ENCODE measurements at places on chromosomes 11 and 22.

- DNase-seq, result no peak
These were observed 170.8 kb upstream of the CADM1 start for GRCh38 chr11:115674937-115675544.

DNA sequence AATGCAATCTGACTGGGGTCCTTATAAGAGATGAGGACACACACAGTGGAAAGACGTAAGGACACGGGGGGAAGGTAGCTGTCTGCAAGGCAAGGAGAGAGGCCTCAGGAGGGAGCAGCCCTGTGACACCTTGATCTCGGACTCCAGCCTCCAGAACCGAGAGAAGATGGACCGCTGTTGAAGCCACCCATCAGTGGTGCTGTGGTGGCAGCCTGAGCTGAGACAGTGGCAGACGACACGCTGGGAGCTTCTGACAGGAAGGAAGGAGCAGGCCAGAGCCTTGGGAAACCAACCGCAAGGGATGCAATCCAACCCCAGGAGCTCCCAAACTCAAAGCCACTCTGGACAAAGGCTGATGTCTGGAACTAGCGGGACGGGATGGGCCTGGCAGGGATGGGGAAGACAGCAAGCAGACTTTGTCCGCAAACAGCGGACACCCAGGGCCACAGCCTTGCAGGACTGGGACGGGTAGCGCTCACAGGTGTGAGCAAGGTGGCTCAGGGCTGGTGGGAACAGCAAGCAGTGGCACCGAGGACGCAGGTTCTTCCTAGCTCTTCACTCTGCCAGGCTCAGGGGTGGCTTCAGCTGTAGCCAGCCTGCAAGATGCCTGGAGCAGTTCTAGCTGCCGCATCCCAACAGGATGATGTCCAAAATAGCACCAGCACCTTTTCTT lies 10.9 kb downstream of the LTO1 start:
- DNase-seq, result no peak

GRCh38 chr11:125328225-125328580 lies 163.7 kb downstream of the PKNOX2 start:
- DNase-seq, result no peak

GRCh38 chr11:68804786-68805185 lies 36.9 kb downstream of the CPT1A start:
- no peak for DNase-seq

- DNase-seq, result no peak
These were observed 47.1 kb upstream of the RBFOX2 start for GRCh38 chr22:36075724-36076123.

GRCh38 chr11:28697920-28698827 lies 590.0 kb downstream of the METTL15 start:
- no peak for DNase-seq

DNA sequence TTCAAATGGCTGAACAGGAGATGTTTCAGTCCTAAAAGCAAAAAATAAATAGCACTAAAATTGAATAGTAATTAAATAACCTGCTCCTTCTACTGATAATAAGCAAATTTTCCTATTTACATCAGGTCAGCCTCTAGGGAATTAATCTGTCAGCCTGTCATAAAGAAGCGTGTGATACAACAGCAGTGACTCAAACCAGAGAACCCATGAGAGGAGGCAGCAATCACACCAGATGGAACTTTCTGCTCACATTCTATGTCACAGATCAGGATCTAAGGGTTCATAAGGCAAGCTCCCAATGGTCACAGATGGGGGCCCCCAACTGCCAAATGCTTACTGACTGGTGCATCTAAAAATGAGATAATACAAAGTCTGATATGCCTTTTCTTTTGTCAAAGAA lies 41.1 kb downstream of the RBFOX2 start:
- no peak for DNase-seq

DNA sequence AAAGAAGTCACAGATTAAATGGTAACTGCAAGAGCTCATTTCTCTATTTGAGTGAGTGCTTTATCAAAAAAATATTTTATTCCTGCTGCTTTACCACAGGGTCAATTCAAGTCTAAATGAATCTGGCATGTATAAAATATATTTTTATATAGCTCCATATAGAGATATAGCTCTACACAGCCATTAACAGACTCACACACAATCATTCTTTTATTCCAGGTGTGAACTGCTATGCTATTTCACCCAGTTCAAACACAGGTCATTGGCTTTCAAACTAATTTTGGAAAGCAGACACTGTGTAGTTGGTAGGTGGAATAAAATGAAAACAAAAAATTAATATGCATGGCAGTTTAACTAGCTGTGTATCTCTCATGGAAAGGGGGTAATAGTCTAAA lies 63.1 kb downstream of the MAML2 start:
- DNase-seq, result no peak

DNA sequence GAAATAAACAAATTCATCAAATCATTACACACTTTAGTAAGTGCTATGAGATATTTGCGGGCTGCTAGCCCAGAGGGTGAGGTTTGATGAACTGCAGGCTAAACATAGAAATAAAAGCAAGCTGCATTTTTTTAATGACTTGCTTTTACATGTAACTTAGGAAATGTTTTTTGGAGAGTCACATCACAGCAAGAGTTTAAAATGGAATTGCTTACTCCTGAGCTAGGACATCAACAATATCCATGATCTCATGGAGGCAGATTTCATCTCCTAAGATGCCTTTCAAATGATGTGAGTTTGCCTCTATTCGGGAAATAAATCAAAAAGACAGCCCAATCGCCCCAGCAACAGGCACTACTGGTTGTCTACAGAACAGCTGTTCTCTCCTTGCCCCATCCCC lies 73.4 kb upstream of the CD44 start:
- DNase-seq, result no peak

DNA sequence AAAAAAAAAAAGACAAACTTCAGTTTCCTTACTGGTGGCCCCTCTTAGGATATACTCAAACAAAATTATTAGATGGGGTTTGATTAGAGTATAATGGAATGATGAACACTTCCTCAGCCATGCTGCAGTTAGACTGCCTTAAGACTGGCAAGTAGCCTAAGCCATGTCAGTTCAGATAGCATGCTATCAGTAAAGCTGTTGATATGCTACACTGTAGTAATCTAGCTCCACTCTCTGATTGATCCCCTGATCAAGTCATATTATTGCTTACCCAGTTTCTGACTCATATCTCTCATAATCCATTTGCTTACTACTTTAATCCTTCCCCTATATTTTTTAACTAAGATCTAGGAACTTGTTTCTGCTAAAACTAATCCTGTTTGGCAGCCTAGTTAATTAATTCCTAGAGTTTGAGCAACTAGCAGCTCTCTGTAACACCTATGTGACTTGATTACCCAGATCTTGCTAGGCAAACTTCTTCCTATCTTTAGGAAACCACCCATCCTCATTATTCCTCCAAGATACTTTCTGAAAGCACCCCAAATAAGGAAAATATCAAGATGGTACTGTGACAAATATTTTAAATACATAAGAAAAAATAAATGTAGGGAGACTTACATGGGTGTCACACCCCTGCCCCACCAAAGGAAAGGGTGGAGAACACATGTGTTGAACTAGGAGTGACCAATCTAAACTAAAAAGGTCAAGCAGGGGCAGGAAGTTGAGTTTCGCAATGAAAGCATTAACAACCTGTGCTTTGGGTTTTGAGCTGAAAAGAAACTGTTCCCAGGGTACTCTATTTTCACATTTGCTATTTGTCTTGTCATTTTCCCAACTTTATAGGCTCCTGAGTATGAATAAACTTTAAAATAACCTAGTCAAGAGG lies 43.2 kb downstream of the PIK3C2A start:
- no peak for DNase-seq

GRCh38 chr11:127049486-127049885 lies 48.9 kb upstream of the KIRREL3 start:
- no peak for DNase-seq

- DNase-seq, result no peak
These were observed 9.7 kb downstream of the TUB start for GRCh38 chr11:8090756-8091155.

- DNase-seq, result no peak
These were observed 93.9 kb downstream of the MORC2 start for GRCh38 chr22:30874431-30875370.

- no peak for DNase-seq
These were observed 5.8 kb downstream of the SHANK2 start for GRCh38 chr11:71246559-71246958.

DNA sequence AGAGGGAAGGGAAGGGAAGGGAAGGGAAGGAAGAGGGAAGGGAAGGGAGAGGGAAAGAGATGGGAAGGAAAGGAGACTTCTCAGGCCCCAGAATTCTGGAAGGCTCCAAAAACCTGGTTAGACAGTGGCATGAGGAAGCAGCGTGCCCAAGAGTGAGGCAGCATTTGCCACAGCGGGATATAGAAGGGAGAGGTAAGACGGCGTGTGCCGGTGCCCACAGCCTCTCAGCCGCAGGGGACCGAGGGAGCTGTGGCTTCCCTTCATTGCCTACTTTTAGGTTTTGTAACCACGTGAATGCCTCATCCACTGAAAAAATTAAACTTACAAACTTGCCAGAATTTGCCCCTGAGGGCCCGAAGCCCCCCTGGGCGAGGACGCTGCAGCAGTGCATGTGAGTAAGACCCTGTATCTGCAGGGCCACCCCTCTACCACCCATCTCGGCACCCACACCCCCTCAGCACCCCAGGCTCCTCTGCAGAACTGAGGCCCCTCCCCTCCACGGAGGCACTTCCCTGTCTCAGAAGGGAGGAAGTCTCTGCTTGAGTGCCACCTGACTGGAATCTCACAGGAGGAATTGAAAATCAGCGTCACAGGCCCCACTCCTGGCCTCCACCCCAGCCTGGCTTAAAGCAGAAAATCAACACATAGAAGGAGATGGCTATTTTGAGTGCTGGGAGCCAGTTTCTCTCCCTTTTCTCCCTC lies 58.1 kb downstream of the LINC01488 start:
- no peak for DNase-seq

DNA sequence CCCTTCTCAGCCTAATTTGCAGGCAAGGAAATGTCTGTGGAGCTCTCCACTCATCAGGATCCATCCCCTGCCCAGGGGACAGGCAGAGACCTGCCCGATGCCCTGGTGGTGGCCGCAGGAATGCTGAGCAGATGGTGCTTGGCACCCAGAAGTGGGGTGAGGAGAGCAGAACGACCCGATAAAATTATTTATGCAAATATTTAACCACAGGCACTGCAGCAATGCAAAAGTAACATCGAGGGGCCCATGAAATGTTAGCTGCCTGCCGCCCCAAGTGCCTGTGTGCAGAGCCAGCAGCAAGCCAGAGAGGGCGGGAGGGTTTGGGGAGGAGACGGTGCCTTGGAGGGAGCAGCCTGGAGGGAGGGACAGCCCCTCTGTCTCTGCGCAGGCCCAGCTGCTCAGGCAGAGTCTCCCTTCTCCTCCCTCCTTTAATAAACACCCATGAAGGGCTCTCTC lies 205.5 kb downstream of the CTTN start:
- DNase-seq, result no peak

DNA sequence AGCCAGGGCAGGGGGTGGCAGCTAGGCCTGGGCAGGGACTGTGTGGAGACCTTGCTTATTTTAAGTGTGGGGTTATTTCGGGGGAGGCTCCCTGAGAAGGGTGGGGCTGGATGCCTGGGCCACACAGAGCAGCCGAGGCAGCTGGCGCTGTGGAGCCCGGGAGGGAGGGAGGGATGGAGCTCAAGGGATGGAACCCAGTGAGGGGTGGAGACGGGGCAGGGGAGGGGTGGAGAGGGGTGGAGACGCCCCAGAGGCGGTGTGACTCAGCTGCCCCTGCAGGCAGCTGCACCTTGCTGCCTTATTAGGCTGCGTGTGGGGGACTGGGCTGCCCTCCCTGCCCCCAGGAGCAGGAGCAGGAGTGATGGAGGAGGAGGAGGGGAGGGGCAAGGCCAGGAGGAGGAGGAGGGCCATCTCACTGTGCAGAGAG lies 9.8 kb upstream of the TSSC4 start:
- no peak for DNase-seq

GRCh38 chr11:17021511-17021910 lies 7.3 kb upstream of the PLEKHA7 start:
- no peak for DNase-seq

DNA sequence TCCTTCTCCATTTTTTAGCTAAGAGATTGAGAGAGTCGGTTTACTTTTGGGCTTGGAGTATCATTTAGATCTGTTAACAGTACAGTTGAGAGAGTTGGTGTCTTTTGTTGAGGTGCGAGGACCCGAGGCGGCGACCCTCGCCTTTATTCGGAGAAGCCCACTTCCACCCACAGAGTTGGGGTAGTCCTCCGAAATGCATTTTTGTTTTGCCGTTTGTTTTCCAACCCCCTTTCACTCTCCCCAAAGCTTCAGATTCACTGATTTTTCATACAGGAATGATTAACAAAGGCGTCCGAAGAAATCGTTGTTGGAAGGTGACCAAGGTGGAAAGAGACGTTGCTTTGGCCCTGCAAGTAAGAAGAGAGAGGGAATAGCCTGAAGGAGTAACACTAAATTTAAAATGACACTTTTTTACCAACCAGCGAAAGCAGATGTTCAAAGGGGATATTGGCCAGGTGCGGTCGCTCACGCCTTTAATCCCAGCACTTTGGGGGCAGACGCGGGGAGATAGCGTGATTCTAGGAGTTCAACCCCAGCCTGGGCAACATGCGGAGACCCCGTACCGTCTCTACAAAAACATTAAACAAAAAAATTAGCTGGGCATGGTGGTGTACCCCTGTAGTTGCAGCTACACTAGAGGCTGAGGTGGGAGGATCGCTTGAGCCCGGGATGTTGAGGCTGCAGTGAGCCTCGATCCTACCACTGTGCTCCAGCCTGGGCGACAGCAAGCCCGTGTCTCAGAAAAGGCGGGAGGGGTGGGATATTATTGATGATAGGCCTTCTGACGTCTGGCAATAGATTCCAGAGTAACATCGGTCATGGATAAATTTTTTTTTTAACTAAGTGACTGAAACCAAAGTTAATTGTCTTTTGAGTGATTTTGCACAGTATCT lies 899 bp upstream of the RAB30 start:
- no peak for DNase-seq

GRCh38 chr11:101987370-101987769 lies 59.9 kb upstream of the CFAP300 start:
- DNase-seq, result no peak

DNA sequence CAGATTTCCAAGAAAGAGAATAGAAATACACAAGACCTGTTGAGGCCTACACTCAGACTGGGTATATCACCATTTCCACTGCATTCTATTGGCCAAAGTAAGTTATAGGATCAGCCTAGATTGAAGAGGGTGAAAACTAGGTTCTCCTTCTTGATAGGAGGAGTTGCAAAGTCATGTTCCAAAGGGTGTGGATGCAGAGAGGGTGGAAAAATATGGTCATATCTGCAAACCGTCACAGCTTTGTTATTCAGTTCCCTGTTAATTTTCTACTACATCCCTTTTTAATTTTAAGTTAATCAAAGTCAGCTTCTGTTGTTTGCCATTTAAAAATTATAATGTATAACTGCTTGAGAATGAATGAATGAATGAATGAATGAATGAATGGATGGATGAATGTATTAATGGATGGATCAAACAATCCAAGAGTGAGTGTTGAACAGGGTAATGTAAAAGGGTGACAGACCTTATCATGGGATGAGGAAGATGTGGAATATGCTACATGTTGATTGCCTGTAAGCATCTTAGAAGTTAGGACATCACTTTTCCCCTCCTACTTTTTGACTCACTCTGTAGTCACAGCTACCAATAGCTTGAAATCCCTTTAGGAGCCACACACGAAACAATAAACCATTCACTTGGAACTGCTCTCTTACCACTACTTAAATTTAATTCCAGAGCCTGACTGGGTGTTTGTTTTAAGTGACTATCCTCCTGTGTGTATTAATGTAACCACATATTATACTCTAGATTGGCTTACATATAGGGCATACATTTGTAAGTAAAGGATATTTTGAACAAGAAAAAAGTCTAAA lies 121.5 kb downstream of the CCDC34 start:
- DNase-seq, result no peak

Measured in stimulated activated CD4-positive, alpha-beta T cell treated with anti-CD3 and anti-CD28 coated beads, Interleukin-15, amount 100 ng/mL, for 1 hour (primary cell).